Chondrocyte (in vitro differentiated cells): ENCODE measurements at places on chromosomes 1 and 21. TPM values are rescaled to one million over a fixed set of nuclear protein-coding genes. Genes with fewer than 3 reads are reported as not detected.

Gene HAO2
- total RNA-seq: not detected in 3 replicates

DNA sequence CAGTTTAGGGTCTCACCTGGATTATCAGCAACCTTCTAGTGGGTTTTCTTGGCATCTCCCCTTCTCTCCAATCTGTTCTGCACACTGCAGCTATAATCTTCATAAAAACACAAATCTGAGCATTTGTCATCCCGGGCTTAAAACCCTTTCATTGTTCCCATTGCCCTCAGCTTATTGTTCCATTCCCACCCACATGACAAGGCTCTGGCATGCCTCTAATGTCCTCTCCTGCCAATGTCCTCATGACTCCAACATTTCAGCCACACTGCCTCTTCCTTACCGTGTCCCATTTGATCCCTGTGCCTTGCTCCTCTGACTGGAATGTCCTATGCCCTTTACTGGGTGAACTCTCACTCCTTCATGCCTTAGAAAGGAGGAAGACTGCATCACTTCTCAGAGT, 7.5 kb upstream of the DPH2 start:
- H3K4me3 ChIP-seq: no peak overlapping the region
- no peak for DNase-seq
- H3K27ac ChIP-seq: no peak overlapping the region
- no peaks in the 10 kb centered on the region for H3K4me1 ChIP-seq

Gene MPL
- not detected in 3 replicates for total RNA-seq

Gene SHISAL2A
- total RNA-seq: 0.24 TPM in 1 of 3 replicates, not detected in the others

Gene CATSPERE
- total RNA-seq: 1.5 to 2.3 TPM (median 2.3 TPM) in 3 replicates

DNA sequence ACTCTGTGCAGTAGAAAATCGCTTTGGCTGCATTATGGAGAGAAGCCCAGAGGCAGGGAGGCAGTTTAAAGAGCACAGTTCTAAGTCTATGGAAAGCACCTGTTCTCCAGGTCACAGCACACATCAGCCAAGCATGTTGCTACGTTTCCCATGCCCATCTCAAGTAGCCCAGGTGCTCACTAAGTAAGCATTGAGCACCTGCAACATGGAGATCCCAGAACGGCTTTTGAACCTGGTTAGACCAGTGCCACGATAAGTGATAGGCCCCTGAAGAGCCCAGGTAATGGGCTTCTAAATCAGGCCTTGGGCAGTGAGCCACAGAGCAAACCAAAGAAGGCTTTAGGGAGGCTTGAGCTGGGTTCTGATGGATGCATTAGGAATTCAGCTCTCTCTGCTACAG, 186.2 kb downstream of the C1orf94 start:
- H3K4me1 ChIP-seq: no peaks in the 10 kb centered on the region
- no peak overlapping the region for H3K27ac ChIP-seq
- no peak for DNase-seq

GRCh38 chr1:23865543-23865930, 2.6 kb downstream of the FUCA1 start:
- H3K36me3 ChIP-seq: peaks cover 12% of the 10 kb centered on the region
- H3K27me3 ChIP-seq: peaks cover 8% of the 10 kb centered on the region
- no peak for DNase-seq

GRCh38 chr1:102742426-102742825, 365.9 kb downstream of the COL11A1 start:
- H3K27ac ChIP-seq: no peak overlapping the region
- DNase-seq: no peak
- peaks cover 4% of the 10 kb centered on the region for H3K27me3 ChIP-seq
- H3K4me3 ChIP-seq: no peak overlapping the region
- H3K4me1 ChIP-seq: peaks cover 37% of the 10 kb centered on the region

DNA sequence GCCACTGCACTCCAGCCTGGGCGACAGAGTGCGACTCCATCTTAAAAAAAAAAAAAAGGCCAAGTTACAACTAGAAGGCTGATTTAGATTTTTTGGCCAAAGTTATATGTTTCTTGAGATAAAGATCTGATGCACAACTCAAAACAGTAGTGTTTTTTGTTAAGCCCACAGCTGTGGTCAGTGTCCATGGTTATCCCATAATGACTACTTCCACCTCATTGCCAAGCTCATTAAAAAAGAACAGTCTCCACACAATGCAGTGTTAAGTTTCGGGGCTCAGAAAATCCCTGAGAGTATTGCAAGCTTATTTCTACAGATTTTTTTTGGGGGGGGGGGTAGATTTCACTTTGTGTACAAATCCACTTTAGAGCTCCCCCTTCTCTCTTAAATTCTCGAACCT, 120.5 kb downstream of the RUNX1 start:
- no peak for DNase-seq
- H3K4me1 ChIP-seq: peaks cover 21% of the 10 kb centered on the region

DNA sequence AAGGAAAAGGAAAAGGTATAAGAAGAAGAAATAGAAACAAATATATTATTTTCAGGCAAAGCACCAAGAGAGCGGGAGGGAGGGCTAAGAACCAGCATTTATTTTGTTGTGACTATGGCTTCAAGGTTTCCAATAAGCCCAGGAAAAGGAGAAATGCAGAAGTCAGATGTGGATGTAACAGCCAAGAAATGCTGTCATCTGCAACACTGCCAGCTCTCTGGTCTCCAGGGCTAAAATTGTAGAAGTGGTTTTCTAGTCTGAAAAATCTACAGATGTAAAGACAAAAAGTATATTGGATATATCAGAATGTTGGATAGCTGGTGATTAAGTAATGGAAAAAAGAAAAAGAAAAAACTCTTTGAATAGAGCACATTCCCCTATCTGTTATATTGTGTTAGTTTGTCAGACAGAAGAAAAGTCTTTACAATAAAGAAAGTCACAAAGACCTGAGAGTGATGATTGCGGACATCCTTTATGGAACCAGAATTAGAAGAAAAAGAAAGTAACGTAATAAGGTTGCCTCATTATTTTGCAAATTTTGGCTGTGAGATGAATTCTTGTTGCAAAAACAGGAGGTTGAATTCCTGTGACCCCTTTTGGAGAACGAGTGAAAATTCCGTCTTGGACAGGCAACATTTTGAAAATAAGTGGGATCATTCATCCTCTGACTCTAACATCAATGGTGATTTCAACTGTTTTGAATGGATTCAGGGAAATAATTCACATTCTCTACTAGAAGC, 938.1 kb downstream of the TTLL7 start:
- peaks cover 2% of the 10 kb centered on the region for H3K36me3 ChIP-seq
- no peak for DNase-seq
- peaks cover 15% of the 10 kb centered on the region for H3K4me1 ChIP-seq
- no peak overlapping the region for H3K27ac ChIP-seq
- H3K4me3 ChIP-seq: no peak overlapping the region

DNA sequence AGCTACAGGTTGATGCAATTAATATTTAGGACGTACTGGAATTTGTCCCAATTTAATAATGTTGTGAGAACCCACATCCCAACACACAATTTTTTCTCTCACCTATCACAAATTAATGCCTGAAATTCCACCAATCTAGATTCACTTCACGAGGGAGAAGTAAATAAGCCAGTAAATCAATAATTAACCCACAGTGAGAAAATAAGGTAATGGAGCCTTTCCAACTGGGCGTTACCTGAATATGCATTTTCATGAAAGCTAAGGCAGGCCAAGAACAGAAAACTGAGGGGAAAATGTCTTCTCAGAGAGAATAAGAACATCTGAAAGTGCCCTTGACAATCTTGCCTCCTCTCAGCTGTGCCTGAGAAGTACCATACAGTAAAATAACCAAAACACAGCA, 240.8 kb upstream of the NR5A2 start:
- H3K36me3 ChIP-seq: no peaks in the 10 kb centered on the region
- H3K4me3 ChIP-seq: no peak overlapping the region
- no peak for DNase-seq
- no peak overlapping the region for H3K27ac ChIP-seq
- peaks cover 6% of the 10 kb centered on the region for H3K27me3 ChIP-seq

Gene C1orf185
- not detected in 3 replicates for total RNA-seq

DNA sequence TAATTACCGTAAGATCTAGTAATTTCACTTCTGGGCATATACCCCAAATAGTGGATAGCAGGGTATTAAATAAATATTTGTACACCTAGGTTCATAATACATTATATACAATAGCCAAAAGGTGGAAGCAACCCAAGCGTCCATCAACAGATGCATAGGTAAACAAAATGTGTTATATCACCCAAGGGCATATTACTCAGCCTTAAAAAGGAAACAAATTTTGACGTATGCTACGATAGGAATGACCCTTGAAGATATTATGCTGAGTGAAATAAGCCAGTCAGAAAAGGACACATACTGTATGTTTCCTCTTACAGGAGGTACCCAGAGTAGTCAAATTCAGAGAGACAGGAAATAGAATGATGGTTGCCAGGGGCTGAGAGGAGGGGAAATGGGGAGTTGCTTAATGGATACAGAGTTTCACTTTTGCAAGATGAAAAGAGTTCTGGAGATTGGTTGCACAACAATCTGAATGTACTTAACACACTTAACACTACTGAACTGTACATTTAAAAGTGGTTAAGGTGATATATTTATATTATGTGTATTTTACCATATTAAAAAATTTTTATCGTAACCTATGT, 36.6 kb upstream of the KCTD3 start:
- H3K36me3 ChIP-seq: no peaks in the 10 kb centered on the region
- no peak for DNase-seq
- H3K27me3 ChIP-seq: peaks cover 31% of the 10 kb centered on the region
- no peaks in the 10 kb centered on the region for H3K4me1 ChIP-seq

Gene SLAMF1
- not detected in 3 replicates for total RNA-seq

GRCh38 chr1:204232526-204232925, 18.7 kb upstream of the GOLT1A start:
- H3K27ac ChIP-seq: no peak overlapping the region
- H3K4me1 ChIP-seq: no peaks in the 10 kb centered on the region
- H3K36me3 ChIP-seq: peaks cover 5% of the 10 kb centered on the region
- no peak for DNase-seq
- peaks cover 2% of the 10 kb centered on the region for H3K27me3 ChIP-seq
- no peak overlapping the region for H3K4me3 ChIP-seq

DNA sequence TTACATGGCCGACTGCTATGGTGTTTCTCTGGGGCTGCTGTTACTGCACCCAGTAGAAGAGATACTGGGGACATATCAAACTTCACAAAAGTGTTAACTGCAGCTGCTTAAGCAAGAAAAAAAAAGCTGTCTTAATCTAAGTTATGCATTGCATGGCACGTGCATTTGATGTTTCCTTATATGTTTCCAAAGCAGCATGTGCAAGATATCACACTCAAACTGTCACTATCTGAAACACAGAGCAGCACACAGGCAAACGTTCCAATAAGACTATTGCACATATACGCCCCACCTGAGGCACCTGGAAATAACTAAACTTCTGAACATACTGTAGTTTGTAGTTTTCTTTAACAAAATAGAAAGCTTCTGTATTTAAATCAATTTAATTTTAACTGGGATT, 671.4 kb upstream of the ADGRL2 start:
- H3K27ac ChIP-seq: no peak overlapping the region
- H3K4me1 ChIP-seq: peaks cover 33% of the 10 kb centered on the region
- no peak for DNase-seq
- H3K36me3 ChIP-seq: no peaks in the 10 kb centered on the region
- no peak overlapping the region for H3K4me3 ChIP-seq
- no peaks in the 10 kb centered on the region for H3K27me3 ChIP-seq

DNA sequence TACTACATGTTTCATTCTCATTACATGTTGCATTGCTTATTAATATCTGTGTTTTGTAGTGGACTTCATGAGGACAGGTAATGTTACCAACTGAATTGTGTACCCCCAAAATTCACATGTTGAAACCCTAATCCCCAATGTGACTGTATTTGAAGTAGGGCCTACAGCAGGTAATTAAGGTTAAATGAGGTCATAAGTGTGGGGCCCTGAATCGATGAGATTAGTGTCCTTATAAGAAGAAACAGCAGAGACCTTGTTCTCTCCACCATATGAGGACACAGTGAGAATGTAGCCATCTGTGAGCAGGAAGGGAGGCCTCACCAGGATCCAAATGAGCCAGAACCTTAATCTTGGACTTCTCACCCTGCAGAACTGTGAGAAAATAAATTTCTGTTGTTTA, 15.0 kb upstream of the IFNAR1 start:
- DNase-seq: no peak
- peaks cover 5% of the 10 kb centered on the region for H3K27me3 ChIP-seq
- H3K36me3 ChIP-seq: peaks cover 1% of the 10 kb centered on the region
- peaks cover 7% of the 10 kb centered on the region for H3K4me1 ChIP-seq
- H3K27ac ChIP-seq: no peak overlapping the region

DNA sequence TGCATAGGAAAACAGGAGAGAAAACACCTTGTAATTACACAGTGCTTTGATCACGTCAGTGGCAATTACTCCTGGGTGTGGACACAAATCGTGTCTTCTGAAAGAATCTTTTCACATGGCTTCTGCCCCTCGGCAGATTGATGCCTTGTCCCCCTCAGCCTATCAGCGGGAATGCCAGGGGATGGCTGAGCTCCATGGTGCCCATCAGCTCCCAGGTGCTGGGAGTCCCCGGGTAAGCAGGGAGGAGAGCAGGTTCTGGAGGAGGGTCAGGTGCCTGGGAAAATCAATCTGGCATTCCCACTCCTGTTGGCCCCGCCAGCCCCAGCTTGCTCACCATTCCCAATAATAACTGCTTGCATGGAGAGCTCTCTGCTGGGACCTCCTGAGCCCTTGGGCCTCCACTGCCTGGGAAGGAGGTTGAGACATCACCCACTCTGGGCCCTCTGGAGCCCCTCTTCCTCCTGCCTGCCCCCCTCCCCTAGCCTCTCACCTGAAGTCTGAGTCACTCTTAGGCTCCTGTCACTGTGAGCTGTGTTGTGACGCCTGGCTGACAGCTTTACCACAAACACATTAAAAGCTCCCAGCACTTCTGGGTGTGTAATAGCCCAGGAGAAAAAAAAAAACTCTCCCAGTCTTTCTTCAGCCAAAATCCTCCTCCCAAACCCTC, 4.9 kb downstream of the CAMK2N1 start:
- peaks cover 42% of the 10 kb centered on the region for H3K4me1 ChIP-seq
- H3K36me3 ChIP-seq: no peaks in the 10 kb centered on the region
- H3K27me3 ChIP-seq: peaks cover 10% of the 10 kb centered on the region
- H3K27ac ChIP-seq: no peak overlapping the region
- no peak overlapping the region for H3K4me3 ChIP-seq

GRCh38 chr1:36588972-36589371, 106.3 kb upstream of the CSF3R start:
- H3K36me3 ChIP-seq: no peaks in the 10 kb centered on the region
- no peak overlapping the region for H3K4me3 ChIP-seq
- H3K27me3 ChIP-seq: peaks cover 62% of the 10 kb centered on the region
- no peaks in the 10 kb centered on the region for H3K4me1 ChIP-seq

DNA sequence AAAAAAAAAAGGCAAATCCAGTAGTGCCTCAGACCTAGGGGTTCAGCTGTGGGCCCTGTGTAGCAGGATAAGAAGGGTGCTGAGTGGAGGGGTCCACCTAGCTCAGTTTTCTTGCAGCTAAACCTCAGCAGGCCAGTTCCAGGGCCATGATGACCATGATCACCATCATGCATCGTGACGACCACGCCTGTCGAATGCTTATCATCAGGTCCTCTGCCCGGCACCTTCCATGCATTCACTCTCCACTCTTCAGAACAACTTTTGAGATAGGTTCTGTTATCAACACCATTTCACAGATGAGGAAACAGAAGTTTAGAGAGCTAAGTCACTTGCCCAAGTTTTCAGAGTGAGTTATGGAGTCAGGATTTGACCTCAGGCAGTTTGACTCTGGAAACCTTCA, 54.9 kb downstream of the ACBD3 start:
- peak; percentile 35 for DNase-seq
- H3K27me3 ChIP-seq: no peaks in the 10 kb centered on the region
- H3K27ac ChIP-seq: no peak overlapping the region
- H3K4me3 ChIP-seq: no peak overlapping the region
- no peaks in the 10 kb centered on the region for H3K36me3 ChIP-seq

- H3K27me3 ChIP-seq: no peaks in the 10 kb centered on the region
- H3K36me3 ChIP-seq: peaks cover 4% of the 10 kb centered on the region
- peak overlapping the region; percentile 61 for H3K27ac ChIP-seq
- peaks cover 28% of the 10 kb centered on the region for H3K4me1 ChIP-seq
- DNase-seq: no peak
These were observed 34.9 kb downstream of the ZNF644 start for GRCh38 chr1:90986953-90987352.
